HepG2 (cell line): ENCODE measurements at places on chromosomes 6 and 20. TPM values are rescaled to one million over a fixed set of nuclear protein-coding genes. Genes with fewer than 3 reads are reported as not detected.
A peak's percentile ranks its signal among the peaks of the same experiment; 100 is the strongest.

The ZSCAN16 gene
- total RNA-seq = 12.7 and 13.4 TPM in 2 replicates

The ULBP3 gene
- 0.42 and 0.56 TPM in 2 replicates for total RNA-seq

DNA sequence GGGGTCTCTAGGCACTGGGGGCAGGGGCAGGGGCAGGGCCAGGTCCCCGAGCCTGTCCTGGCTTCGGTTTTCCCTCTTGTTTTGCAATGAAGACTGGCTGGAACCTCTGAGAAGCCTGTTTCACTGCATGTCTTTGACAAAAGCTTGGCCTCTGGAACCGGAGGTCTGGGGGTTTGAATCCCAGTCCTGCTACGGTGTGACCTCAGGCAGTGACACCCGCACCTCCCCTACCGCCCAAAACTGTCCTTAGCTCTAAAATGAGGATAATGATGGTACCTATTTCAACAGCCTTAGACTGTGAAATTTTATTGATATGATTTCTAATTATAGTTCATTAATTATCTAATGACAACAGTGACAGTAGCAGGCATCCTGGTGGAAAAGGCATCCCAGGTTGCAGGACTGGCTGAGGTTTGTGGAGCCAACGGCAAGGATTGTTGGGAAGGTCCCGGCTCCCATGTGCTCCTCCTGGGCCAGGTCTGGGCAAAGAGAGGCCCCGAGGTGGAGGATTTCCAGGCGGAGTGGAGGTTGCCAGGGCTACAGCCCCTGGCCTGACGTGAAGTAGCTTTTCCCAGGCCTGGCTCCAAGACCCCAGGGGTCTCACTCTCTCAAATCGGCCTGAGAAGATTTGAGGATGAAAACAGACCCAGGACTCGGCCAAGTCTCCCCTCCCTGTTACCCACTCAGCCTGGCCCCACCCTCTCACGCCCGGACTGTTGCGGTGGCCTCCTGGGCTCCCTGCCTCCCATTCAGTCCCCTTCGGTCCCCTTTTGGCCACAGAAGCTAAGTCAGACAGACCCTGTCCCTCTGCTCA lies 57.9 kb downstream of the SNAI1 start:
- H3K4me1 ChIP-seq = peaks cover 74% of the 10 kb centered on the region
- peak overlapping the region; percentile 23; the same call in 1 of the 2 replicates for H3K4me3 ChIP-seq
- no peaks in the 10 kb centered on the region for H3K36me3 ChIP-seq
- no peak overlapping the region for H3K27ac ChIP-seq
- no peaks in the 10 kb centered on the region; the same call in 1 of the 2 replicates for H3K27me3 ChIP-seq

DNA sequence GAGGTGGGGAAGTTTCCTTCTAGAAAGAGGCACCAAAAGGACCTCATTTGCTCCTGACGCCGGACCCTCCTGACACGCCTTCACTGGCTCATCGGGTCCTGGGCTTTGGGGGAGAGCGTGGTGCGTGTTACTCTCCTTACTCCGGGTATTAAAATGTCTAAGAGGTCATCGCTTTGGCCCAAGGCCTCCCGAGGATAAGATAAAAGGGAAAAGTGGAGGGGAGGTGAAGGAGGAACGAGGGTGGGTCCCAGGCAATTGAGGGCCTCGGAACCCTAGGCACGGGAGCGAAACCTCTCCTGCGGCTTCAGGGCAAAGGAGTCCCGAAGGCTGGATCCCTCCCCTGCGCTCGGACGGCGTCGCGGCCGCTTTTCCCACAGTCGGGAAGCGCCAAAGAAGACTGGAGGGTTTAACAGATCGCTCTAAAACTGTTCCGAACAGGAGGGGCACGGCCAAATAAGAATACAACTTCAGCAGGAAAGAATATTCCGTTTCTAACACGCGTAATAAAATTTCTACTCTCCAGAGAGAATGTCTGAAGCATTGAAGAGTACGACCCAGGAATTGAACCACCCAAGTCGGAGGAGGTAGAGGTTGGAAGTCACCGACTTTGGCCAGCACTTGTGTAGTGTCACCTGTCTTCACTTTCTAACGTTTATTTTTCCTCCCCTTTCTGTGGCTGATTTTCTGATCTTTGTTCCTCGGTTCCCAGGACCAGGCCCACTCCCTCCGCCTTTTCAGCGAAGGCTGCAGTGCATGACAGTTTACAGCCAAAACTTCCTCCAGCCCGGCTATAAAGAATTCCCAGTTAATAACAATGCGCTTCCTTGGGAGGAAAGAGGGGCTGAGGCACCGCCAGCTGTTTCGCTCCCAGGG lies 2.1 kb upstream of the TBXT start:
- H3K27me3 ChIP-seq = peaks cover 86% of the 10 kb centered on the region
- no peaks in the 10 kb centered on the region for H3K4me1 ChIP-seq
- H3K36me3 ChIP-seq = no peaks in the 10 kb centered on the region
- no peak overlapping the region for H3K4me3 ChIP-seq
- no peak for DNase-seq
- no peak overlapping the region for H3K27ac ChIP-seq

DNA sequence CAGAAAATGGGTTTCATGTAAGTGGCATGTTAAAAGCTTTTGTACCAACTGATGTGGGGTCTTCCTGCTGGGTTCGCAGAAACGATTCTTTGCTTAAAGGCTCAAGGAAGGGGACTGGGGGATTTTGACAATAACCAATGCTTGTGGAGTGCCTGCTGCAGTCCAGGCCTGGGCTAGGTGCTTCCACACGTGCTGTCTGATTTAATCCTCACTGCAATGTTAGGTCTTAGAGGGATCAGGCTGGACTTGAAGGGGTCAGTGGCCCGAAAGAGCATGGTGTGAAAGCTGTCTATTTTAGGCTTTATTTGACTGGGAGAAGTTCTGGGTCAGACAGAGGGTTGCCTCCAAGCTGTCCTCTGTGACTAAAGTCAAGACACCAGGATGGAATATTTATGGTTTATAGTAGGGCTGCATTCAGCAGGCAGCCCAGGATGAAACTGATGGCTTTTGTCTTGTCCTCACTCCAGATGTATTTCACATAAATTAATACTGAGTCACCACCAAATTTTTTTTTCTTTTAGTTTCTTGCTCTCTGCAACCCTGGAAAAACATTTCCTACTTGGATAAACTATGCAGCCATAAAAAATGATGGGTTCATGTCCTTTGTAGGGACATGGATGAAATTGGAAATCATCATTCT lies 219.1 kb downstream of the ZMYND8 start:
- no peak for DNase-seq
- H3K4me3 ChIP-seq = no peak overlapping the region
- 0 out of 3 replicates have a peak, but pooled peaks cover 5% of the 10 kb centered on the region for H3K27me3 ChIP-seq
- no peaks in the 10 kb centered on the region for H3K4me1 ChIP-seq
- no peaks in the 10 kb centered on the region for H3K36me3 ChIP-seq
